ENCODE measurements at places on chromosomes 6 and 20.

- DNase-seq = no peak
Observed at GRCh38 chr6:50257322-50257721, 207.6 kb upstream of the DEFB112 start.

DNA sequence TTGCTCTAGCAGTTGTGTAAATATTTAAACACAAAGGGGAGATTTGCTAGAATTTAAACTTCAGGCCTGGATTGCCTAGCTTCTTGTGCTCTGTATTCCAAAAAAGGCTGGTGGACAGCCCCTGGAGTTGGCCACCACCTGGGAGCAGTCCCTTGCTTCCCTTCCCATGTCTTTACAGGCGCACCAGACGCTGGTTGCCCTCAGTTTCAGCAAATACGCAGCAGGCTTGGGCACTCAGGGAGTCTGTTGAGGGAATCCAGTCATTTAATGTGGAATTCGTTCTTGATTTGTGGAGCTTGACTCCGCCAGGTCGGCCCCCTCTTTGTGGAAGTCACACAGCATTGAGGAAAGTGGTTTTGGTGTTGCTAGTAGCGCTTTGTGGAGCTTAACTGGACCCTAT is 156.8 kb downstream of the DTNBP1 start:
- no peak for DNase-seq

DNA sequence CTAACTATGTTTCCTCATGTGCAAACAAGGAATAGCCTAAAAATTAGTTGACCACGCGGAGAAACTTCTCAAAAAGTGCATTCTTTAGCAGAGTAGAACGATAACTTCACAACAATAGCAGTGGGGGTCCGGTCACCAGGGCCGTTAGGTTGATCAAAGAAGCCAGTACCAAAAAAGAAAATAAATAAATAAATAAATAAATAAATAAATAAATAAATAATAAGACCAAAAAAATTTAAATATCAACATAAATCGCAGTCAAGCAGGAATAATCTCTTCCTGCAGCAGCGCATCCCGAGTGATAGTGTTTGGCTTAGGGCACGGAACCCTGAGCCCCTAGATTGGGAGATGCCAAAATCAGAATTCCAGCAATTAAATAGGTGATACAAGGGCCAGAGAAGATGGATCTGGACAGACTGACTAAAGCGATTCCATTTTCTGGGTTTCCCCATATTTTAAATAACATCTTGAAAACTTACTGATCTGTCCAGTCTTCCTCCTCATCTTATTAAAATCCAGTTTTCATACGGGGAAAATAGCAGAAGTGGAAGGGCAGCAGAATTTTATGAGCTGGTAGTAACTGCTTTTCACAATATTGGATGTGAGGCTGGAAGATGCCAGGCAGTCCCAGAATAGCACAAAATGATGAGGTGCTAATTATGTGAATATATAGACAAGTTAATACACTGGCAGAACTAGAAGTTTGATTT is 4.4 kb upstream of the OLIG3 start:
- DNase-seq = no peak

DNA sequence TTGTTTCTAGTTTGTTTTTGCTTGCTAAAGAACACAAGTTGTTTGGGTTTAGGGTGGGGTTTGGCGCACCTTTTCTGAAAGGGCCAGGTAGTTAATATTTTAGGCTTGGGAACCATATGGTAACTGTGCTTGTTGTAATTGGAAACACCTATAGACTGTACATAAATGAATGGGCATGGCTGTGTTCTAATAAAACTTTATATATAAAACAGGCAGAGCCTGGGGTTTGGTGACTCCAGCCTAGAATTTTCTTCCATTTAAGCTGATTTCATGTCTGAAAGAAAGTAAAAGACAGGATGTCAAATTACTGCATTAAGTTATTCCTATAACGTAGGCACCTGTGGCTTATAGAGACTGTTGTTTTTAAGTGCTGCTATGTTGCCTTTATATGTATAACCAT is 36.1 kb upstream of the MAPK13 start:
- DNase-seq = no peak

DNA sequence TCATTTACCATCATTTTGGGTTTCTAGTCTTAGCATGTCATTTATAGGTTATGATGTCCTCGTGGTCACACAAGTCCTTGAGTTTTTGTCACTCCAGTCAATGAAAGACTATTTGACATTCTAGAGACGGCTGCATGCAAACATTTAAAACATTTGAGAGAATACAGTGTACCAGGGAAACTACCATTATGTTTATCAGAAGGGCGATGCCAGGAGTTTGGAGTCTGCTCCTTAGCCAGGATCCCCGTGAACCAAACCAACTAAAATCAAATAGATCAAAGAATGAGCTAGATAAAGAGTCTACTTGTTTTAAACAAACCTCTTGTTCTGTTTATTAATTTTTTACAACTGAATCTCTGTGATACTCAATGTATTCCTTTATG is 122.6 kb downstream of the OLIG3 start:
- no peak for DNase-seq

- DNase-seq = no peak
Observed at GRCh38 chr6:449057-449430, 57.5 kb downstream of the IRF4 start.

GRCh38 chr6:39100358-39100757 is 14.6 kb downstream of the SAYSD1 start:
- DNase-seq = no peak

DNA sequence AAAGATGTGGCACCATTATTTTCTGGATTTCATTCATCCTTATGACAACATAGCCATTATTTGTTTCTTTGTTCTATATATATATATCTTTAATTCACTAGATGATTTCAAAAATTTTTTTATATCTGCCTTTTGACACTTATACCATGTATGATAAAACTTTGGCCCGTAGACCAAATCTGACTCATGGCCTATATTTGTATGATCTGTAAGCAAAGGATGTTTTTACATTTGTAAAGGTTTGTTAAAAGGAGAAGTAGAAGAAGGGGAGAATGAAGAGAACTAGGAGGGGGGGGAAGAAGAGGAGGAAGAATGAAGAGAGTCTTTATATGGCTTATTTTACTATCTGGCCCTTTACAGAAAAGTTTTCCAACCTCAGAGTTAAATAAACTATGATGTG is 279.7 kb downstream of the LAMA2 start:
- DNase-seq = no peak

- DNase-seq = no peak
Observed at GRCh38 chr6:136550045-136550329, 235 bp downstream of the MAP7 start.

Measured in activated naive CD4-positive, alpha-beta T cell (primary cell).